ENCODE measurements at places on chromosomes 3 and 15.

GRCh38 chr3:125367403-125368230 lies 7.5 kb downstream of the ZNF148 start:
- DNase-seq: peak; percentile 62

DNA sequence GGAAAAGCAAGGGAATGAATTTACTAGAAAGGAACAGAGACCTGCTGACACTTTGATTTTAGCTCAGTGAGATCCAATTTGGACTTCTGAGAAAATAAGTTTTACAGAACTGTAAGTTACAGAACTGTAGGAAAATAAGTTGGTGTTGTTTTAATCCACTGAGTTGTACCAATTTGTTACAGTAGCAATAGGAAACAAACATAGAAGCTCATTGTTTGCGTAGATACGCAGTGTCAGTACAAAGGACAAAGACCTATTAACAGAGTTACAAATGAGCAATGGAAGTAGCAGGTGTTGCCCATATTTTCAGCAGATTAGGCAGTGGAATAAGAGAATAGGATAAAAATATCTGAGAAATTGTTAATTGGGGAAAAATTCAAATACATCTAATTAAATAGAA lies 385.8 kb upstream of the CNTN6 start:
- no peak for DNase-seq

DNA sequence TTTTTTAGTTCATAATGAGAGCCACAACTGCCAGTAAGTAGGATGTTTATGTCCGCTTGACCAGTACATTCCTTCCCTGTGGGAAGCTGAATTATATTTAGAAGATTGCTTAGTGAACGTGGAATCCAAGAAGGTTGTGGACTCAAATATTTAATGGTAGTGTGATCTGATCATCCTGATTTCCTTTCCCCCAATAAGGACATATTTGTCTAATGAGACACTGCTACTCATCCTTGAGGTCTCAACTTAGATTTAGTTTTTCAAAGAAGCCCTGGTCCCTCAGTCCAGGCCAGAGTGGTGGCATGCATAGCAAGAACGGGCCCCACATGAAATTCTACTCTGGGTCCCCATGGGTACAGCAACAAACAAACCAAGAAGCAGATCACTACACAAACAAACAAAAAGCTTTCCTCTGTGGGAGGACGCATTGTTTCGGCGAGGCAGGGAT lies 60.8 kb downstream of the USP13 start:
- peak; percentile 62 for DNase-seq

DNA sequence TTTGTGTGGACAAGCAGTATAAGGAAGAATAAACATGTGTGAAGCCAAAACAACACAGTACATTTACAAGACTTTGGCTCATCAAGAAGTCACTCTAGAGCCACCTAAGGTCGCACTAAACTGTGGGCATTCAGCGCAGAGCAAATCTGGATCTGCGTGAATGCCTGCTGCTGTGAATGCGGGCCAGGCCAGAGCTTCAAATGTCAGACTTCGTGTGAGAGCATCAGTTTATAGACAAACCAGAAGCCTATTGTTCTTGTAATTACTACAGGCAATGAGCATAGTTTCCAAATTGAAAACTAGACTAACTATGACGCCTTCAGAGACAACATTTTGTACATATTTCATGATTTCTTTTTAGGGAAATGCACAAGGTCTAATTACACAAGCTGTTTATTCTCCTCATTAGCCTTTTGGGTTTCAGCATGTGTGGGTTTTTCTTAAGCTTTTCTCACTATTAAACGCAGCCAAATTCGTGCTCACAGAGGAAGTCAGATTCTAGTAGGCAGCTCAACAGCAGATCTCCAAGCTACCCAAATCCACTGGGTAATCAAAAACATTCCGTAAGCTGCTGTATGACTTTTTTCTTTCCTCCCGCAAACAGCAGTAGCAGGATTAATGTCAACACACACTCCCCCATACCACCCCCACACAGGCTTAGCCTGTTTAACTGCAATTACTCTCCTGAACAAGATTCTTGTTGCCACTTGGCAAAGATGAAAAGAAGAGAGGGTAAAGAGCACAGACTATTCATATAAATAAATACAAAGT lies 84.5 kb upstream of the SETMAR start:
- no peak for DNase-seq

DNA sequence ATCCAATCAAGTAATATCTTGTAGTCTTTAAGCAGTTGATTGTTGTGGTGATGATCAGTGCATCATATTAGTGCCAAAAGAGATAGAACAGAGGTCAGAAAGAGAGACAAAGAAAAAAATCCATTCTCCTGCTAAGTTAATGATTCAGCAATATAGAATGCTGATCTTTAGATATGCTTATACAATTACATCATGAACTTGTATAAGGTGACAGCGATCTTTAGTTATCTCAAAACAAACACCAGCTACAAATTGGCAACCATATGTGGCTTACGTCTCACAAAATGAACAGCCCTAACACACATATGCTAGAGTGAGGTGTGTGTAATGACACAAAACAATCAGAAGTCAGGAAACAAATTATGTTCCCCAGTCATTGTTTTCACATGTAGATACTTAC lies 12.5 kb downstream of the LSAMP start:
- no peak for DNase-seq

DNA sequence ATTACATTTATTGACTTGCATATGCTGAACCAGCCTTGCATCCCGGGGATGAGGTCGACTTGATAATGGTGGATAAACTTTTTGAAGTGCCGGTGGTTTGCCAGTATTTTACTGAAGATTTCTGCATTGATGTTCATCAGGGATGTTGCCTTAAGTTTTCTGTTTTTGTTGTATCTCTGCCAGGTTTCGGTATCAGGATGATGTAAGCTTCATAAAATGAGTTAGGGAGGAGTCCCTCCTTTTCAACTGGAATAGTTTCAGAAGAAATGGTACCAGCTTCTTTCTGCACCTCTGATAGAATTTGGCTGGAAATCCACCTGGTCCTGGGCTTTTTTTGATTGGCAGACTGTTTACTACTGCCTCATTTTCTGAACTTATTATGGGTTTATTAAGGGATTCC lies 250.8 kb downstream of the TBC1D5 start:
- DNase-seq: no peak

DNA sequence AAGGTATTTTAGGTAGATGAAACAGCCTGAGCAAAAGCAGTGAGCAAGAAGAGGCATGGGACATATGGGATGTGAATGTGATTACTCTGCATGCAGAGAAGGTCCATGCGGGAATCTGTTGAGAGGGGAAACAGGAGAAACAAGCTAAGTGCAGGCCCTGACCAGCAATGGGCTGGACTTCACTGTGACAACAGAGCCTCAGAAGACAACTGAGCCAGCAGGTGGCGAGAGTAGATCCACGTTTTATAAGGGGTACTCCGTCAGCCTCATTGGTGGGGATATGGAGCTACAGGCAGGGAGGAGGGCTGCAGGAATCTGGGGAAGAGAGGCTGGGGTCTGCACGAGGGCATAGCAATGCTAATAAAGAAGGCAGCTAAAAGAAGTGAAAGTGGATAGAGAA lies 405.9 kb upstream of the LMCD1 start:
- no peak for DNase-seq

DNA sequence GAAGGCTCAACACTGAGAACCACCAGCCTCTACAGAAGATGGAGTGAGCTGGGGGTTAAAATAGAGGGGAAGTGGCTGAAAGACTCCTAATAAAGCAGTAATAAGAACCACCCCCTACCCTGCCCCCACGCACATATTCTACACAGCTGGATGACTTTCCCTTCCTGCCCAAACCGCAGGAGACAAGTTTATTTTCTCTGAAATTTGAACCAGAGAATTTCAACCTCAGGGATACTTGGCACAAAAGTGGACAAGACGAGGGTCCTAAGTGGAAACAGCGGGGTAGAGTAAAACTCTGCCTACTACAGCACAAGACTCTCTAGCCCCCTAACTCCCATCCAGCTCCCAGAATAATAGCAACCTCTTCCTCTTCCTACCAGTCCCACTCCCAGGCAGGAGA lies 28.4 kb downstream of the USF3 start:
- DNase-seq: peak; percentile 17

DNA sequence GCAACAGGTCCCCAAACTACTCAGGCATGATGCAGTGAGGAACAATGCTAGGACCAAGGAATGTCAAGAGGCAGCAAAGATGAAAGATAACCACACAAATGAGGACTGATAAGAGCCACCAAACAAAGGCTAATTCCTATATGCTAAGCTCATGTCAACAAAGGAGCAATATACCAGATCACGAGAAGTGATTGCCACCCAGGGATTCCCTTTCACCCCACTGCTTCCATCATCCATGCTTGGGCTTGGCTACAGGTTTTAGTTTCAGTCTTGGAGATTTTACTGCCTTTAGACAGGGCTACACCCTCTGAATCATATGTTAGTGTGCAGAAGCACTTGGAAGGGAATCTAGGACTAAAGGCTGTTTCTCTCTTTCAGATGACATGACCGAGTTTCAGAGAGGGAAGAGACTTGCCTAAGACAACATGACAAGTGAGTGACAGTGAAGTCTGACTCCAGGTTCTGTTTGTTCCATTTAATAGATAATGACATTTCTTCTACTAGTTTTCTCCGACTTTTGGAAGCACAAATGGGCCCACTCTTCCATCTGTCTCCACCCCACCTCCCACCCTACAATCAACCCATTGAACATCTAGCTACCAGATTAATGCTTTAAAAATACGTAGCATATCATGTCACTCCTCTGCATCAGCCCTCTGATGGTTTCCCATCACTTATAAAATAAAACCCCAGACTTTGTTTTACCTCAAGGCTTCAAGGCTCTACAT lies 173.5 kb upstream of the LRRN1 start:
- no peak for DNase-seq

DNA sequence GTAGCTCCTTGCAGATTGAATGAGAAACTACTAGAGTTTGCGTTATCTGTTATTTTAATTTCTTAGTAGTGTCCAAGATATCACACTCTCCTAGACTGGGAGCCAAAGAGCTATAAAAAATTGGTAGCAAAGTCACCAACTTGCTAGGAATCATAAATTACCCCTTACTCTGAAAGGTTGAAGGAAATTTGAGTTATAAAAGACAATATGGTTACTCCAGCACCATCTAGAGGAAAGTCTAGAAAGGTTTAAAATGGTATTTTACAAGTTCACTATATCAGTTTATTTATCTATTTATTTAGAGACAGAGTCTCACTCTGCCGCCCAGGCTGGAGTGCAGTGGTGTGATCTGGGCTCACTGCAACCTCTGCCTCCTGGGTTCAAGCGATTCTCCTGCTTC lies 121.6 kb downstream of the RBPMS2 start:
- no peak for DNase-seq

DNA sequence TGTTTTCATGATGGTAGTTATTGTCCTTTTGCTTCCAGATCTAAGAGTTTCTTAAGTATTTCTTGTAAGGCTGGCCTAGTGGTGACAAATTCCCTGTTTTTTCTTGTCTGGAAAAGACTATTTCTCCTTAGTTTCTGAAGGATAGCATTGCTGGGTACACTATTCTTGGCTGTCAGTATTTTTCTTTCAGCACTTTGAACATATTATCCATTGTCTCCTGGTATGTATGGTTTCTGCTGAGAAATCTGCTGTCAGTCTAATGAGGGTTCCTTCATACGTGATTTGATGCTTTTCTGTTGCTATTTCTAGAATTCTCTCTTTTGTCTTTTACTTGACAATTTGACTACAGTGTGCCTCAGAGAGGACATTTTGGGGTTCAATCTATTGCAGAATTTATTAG lies 134.3 kb downstream of the CGGBP1 start:
- no peak for DNase-seq

- peak; percentile 67 for DNase-seq
Observed at GRCh38 chr3:139427283-139428060, 38.0 kb upstream of the COPB2 start.

DNA sequence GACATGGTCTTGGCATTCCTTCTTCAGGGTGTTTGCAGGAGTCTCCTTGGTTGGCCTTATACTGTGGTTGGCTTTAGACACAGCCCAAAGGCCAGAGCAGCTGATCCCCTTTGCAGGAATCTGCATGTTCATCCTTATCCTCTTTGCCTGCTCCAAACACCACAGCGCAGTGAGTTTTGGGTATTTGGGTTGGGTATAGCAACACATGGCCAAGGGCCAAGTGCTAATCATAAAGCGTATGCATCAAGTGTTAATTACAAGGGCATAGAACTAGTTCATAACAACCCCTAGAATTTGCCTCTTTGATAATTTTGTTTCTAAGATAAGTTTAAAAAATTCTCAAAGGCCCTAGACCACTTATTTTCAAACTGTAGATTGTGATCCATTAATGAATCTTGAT lies 11.8 kb downstream of the SLC28A2 start:
- no peak for DNase-seq

DNA sequence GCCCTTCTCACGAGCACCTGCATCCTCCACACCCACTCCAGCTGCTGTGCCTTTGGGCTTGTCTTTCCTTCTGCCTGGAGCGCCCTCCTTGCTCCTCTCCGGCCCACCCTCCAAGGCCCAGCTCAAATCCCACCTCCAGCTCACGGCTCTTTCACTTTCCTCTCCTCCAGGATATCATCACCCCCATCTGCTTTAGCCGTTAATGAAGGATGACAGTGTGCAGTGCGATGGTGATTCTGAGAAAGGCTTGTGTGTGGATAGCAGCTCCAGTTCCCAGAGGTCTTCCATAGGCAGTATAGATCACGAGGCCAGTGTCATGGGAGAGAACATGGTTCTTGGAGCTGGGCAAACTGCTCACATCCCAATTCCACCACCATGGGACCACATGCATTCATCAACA lies 237.4 kb downstream of the TLE3 start:
- no peak for DNase-seq

- DNase-seq: no peak
Observed at GRCh38 chr3:30547716-30548115, 58.7 kb upstream of the TGFBR2 start.

- peak; percentile 61 for DNase-seq
Observed at GRCh38 chr15:43292375-43293078, 25.8 kb upstream of the TGM5 start.

All from AG08396 (cell line).